ENCODE measurements at places on chromosomes 1 and 21.

GRCh38 chr1:184416946-184417345 lies 30.1 kb downstream of the C1orf21 start:
- no peak for DNase-seq

DNA sequence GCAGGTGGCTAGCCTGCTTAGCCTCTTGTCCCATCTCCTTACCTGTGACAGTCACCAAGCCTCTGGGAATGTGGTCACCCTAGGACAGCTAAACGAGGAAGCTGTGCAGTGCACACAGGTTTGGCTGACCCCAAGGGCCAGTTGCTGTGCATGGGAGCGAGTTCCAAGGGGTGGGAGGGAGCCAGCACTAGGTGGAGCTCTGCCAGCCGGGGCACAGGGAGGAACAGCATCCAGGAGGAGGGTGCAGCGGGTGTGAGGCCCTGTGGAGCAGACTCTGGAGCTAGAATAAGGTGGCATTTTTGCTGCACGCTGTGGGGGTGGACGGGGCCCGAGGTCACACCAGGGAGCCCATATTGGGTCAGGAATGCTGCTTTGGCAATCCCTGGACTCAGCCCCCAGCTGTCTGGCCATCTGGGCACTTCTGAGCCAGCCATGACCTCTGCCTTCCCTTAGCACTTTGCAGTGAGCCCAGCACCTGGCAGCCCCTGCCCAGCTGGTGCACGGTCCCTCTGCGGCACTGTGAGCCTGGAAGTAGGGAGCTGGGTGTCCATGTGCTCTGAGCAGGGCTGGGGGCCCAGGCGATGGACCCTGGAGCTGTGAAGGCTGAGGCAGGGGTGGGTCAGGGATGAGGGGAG lies 8.7 kb downstream of the PDXK start:
- no peak for DNase-seq

GRCh38 chr1:31900790-31901189 lies 37.4 kb downstream of the PTP4A2 start:
- no peak for DNase-seq

DNA sequence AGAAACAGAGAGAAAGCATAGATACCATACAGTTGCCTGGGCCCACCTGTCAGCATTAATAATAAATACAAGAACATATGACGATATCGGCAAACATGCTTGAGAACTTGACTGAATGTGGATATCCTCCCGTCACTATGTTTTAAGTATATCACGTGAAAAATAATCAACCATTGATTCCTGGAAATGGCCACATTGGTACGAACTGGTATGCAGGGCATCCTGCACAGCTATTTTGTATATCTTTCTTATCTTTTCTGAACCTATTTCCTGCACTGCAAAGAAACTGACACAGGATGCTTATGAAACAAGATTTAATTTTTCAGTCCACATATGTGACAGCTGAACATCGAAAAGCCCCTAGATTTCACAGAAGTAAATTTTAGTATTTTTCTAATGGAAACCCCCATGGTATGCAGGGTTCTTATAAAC lies 22.8 kb upstream of the RGS1 start:
- no peak for DNase-seq

DNA sequence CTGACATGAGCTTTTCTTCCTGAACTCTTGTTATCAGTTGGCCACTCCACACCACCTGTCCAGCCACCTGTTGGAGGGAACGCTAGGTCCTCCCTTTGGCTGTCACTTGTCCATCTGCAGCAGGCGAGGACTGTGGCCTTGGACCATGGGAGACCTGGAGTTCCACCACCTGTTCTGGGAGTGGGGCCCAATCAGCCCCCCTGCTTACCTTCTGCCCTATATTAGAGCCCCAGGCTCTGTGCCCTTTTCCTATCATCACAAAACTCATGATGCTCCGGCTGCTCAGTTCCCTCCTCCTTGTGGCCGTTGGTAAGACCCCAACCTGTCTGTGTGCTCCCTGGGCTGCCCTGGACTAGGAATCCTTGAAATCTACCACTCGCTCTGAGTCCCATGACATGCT lies at the start of gene CELA3A:
Gene CELA3A (plus strand): TSS at position 249 of the 400 bp plus-strand sequence. CDS start 18 bp downstream, at position 267.
- no peak for DNase-seq

GRCh38 chr21:42499444-42500112 lies 3.6 kb upstream of the RSPH1 start:
- no peak for DNase-seq

DNA sequence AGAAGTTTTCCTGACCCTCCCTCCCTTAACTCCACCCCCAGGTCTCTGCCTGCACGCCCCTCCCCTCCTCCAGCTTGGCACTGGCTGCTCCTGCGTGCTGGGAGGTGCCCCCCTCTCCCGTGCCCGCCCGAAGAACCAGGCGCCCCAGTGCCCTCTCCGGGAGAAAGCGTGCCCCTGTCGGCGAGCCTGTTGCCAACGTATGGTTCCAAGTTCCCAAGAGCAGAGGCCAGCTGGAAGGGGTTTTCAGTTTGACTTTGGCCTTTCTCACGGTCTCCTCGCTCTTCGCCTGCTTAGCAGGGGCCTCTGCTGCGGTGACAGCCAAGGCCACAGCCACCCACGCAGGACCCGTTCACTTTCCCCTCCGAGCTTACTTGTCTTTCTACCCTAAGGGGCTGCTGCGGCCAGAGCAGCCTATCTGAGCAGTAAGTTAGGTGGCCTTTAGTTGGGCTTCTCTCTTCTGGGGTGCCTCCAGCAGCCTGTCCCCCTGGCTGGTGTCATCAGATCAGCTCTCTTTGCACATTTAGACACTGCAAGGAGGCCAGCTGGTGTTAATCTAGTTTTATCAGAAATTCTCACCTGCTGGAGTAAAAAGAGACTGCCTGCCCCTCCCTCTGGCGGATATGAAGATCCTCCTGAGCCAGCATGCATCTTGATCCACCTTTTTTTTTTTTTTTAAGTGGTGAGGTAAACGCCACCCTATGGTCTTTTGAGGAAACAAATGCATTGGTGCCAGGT lies 1.5 kb downstream of the STUM start:
- no peak for DNase-seq

DNA sequence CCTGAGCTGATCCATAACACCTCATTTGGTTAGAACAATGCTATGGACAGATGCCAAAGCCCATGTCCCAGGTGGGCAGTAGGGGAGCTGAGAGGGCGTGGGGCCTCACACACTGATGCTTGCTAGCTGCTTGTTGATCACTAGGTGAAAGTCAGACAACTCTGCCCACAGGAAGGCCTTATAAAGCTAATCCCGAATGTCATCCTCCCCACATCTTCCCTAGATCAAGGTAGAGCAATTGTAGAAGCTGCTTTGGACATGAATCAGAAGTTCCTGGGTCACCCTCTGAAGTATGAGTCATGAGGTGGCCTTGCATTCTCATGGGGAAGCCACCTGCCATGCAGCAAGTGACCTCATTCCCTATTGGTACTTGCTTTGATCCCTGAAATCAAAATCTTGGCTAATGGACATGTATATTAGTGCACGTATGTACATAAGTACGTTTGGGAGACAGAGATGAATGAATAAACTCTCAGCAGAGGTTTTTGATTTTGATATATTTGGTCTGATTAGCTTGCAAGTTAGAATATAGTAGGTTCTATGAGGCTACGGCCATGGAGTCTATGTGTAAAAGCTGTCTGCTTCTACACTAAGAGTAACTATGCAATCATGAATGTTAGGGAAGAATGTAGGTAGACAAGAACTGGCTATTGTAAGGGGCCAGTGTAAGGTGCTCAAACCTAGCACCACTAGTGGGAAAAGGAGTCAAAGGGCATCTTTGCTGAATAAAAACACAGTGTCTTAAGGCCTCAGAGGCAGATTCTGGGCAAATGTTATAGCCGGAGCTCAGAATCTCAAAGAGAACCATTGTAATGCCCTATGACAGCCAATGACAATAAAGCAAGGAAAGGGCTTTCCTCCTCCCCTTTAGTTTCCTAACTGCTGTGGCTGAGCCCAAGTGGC lies 52.6 kb downstream of the ABCA4 start:
- peak; percentile 85 for DNase-seq

DNA sequence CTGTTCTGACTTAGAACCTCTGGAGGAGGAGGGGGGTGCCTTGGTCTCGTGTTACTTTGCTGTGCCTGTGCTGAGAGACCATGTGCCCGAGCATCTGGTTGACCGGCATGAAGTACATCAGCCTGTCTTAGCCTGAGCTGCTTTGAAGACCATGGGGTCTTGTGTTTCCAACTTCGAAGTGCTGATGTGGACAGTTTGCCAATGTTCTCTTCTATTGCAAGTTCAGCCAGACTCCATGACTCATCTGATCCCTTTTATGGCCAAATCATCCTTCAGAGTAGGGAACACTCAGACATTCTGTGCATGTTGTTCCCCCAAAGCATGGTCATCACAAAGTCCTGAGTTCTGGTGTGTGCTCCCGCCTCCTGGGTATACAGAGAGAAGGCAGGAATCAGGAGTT lies 6.0 kb upstream of the PLA2G2C start:
- no peak for DNase-seq

DNA sequence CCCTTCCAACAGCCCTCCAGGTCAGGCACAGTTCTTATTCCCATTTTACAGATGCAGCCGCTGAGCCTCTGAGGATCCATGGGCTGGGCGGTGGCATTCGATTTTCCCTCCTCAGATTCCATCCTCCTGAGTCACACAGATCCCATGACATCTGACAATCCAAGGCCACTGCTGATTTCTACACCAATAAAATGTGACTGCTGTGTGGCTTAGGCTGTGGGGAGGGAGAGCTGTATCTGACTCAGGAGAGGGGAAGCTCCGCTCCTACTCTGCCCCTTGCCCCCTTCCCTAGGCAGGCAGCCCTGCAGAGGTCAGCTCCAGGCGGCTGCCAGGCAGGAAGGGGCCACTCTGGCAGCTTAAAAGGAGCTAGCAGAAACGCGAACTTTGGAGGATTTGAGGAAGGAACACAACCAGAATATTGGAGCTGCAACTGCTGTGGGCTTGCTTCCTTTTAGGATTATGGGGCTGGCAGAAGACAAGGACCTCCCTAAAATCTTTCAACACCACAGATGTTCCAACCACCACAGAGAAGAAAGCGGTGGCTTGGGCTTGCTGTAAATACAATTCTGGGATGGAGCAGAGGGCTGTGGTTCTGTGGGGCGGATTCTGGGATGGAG lies 50.0 kb downstream of the MRPL37 start:
- peak; percentile 54 for DNase-seq

DNA sequence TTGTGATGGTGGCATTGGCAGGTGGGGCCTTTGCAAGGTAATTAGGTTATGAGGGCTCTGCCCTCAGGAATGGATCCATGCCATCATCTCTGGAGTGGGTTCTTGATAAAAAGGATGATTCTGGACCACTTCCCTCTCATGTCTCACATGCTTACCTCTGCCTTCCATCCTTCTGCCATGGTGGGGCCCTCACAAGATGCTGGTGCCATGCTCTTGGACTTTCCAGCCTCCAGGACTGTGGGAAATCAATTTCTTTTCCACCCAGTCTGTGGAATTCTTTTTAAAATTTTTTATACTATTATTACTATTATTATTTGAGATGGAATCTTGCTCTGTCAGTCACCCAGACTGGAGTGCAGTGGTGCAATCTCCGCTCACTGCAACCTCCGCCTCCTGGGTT lies 57.3 kb downstream of the ACBD3 start:
- no peak for DNase-seq

- DNase-seq = no peak
Measured at GRCh38 chr1:106960412-106960811, 96.1 kb upstream of the PRMT6 start.
